Esophagus muscularis mucosa (tissue), 4 donors: ENCODE measurements at places on chromosomes 13 and 19. TPM values are rescaled to one million over a fixed set of nuclear protein-coding genes. Genes with fewer than 3 reads are reported as not detected.
A peak's percentile ranks its signal among the peaks of the same experiment; 100 is the strongest.

Gene GRK1
- total RNA-seq, result not detected

Gene RFXAP
- total RNA-seq, result 3.3 TPM

GRCh38 chr19:11694533-11695439, 44.0 kb downstream of the ZNF823 start:
- DNase-seq, result peak; percentile 99

- no peak for DNase-seq
Observed at GRCh38 chr13:44591316-44591715, 15.2 kb upstream of the TSC22D1 start.

DNA sequence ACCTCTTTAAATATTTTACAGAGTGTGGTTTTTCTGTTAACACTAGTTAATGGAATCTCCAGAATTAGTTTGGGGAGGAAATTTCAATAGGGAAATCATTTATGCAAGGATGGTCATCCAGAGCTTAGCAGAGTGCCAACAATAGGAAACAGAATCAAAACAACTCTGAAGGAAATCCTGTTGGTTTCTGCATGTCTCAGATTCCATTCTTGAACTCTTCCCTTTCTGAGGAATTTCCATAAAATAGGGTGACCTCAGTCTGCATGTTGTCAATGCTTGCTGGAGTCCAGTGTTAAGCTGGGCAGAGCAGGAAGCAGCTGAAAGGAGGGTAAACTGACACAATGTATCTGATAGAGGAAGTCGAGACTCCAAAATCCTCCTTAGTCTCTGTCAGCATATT, 16.9 kb downstream of the CBY2 start:
- peak; percentile 17 for DNase-seq

DNA sequence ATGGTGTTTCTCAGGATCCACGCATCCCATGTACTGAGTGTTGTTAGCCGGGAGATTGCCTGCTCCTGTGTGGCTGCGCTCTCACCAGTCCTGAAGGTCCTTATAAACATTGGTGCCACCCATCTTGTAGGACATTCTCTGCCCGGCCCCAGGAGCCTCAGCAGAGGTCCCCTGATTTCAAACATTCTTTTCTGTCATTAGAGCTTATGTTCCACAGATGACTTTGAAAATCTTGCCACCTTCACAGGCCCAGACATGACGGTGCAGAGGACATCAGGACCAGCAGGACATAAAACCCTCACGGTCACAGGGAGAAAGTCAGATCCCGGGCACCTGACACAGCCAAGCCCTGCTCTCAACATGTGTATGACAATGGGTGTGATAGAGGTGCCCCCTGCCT, 33.2 kb upstream of the PEPD start:
- DNase-seq, result no peak

DNA sequence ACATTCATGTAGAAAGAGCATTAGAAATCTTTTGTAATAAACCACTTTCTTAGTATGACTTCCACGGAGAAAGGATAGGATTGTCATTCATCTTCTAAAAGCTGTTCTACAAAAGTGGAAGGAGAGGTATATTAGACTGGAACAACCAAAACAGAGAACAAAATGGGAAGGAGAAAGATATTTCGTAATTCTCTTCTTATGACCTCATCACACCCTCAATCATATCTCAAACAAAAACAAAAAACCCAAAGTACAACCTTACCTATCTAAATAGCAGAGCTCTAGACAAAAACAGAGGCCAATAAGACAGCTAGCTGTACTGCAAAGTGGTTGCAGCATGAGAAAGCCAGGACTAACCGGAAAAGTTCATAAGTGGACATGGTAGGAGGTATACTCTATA, 46.3 kb downstream of the DACH1 start:
- no peak for DNase-seq

DNA sequence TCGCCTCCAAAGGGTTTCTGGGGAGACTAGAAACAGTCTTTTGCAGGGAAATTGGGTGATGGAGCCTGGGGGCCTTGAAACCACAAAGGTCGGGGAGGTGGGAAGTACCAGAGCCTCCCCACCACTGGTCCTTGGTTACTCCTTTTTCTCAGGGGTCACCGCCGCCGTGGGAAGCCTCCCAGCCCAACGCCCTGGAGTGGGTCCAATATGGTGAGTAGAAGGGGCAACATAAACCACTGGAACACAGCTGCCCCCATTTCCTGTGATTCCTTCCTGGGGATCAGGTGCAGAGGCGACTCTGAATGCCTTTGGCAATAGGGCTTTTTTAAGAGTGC, 5.8 kb downstream of the PGLYRP1 start:
- DNase-seq, result no peak

GRCh38 chr13:47281991-47282390, 385.1 kb upstream of the HTR2A start:
- no peak for DNase-seq
